ENCODE measurements at places on chromosomes 3 and 15. TPM values are rescaled to one million over a fixed set of nuclear protein-coding genes. Genes with fewer than 3 reads are reported as not detected.

- DNase-seq: peak; percentile 21
Measured at GRCh38 chr15:85562824-85563223, 182.4 kb downstream of the AKAP13 start.

- DNase-seq: no peak
Measured at GRCh38 chr3:185448107-185448506, 50.7 kb downstream of the TMEM41A start.

GRCh38 chr15:99168601-99169580, 64.0 kb downstream of the SYNM start:
- no peak for DNase-seq

DNA sequence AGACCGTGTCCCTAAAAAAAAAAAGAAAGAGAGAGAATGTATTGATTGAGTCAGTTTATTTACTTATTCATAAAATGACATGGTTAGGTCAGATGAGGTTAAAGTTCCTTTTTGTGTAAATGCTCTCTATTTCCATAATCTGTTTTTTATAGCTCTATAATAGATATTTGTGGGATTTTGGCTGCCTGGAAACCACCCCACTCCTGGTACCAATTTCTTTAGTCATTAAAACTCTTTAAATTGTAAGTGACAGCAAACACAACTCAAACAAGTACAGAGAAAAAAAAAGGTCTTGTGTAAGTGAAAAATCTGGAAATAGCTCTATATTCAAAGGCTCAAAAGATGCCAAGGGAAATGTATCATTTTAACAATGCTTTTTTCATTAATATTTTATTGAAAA, 11.0 kb upstream of the PPP4R2 start:
- no peak for DNase-seq

DNA sequence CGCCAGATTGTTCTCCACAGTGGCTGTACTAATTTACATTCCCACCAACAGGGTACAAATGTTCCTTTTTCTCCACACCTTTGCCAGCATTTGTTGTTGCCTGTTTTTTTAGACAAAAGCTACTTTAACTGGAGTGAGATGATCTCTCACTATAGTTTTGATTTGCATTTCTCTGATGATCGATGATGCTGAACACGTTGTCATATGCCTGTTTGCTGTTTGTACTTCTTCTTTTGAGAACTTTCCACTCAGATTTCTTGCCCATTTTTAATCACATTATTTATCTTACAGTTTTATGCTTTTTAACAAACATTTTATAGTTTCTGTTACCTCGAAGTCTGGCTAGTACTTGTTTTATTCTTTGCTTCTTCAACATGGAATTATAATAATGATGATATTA, 643.7 kb upstream of the ALCAM start:
- no peak for DNase-seq

DNA sequence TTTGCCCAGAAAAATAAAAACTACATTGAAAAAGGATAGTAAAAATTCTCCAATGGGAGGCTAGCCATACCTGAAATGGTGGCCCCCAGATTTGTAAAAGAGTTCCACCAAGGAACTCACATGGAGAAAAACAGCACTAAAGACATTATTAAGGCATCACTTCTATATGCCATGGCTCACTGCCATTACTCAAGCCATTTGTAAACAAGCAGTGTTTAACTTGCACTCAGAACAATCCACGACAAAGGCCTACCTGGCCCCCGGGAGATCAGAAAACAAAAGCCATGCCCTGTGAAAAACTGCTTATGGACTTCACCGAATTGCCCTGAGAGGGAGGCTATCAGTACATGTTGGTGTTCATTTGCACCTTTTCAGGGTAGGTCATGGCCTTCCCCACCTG, 19.6 kb downstream of the CCR8 start:
- DNase-seq: no peak

DNA sequence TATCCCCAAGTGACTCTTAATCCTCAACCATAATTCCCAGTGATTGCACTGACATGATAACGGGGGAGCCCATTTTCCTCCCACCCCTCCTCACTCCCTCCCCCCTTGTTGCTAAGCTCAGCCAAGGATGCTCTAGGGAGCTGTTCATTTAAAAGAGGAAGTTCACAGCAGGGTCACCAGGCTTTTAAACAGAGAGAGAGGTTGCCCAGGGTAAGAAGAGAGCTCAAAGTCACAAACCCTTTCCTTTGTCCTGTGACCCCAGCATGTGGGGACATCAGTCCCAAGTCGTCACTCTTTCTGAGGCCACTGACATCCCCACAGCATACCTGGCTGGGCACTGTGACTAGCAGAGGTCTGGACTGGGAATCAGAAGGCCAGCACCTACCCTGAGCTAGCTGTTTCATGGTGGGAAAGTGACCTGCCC, 144.1 kb downstream of the RORA start:
- no peak for DNase-seq

GRCh38 chr15:98543237-98543636, 105.1 kb upstream of the IGF1R start:
- DNase-seq: no peak

GRCh38 chr15:33693166-33693800, 275.0 kb upstream of the CHRM5 start:
- no peak for DNase-seq

DNA sequence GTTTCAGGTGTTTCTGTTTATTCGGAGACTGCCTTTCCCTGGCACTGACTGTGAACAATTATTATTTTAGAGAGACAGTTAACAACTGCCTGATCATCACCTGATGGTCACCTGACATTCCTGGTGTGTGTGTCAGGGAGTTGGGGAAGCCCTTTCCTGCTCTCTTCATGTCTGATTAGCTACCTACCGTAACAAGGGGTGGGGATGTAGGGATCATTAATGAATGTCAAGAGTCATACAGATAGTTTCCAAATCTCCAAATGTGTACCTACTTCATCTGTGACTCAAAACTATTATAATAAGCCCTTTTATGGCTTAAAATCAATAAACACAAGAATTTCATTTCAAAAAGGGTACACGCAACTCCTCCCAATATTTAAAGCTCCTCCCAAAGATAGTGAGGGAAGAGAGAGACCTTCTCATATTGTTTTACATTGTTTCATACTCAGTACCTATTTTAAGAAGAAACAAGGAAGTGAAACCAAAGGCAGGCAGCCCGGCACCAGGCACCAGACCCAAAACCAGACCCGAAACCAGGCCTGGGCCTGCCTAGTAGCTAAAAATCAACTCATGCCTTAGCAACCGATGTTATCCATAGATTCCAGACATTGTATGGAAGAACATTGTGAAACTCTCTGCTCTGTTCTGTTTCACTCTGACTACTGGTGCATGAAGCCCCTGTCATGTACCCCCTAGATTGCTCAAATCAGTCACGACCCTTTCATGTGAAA, 844.9 kb upstream of the ALCAM start:
- DNase-seq: peak; percentile 41

- no peak for DNase-seq
Measured at GRCh38 chr3:140726066-140726465, 48.2 kb downstream of the TRIM42 start.

- no peak for DNase-seq
Measured at GRCh38 chr3:425079-425478, 228.5 kb downstream of the CHL1 start.

DNA sequence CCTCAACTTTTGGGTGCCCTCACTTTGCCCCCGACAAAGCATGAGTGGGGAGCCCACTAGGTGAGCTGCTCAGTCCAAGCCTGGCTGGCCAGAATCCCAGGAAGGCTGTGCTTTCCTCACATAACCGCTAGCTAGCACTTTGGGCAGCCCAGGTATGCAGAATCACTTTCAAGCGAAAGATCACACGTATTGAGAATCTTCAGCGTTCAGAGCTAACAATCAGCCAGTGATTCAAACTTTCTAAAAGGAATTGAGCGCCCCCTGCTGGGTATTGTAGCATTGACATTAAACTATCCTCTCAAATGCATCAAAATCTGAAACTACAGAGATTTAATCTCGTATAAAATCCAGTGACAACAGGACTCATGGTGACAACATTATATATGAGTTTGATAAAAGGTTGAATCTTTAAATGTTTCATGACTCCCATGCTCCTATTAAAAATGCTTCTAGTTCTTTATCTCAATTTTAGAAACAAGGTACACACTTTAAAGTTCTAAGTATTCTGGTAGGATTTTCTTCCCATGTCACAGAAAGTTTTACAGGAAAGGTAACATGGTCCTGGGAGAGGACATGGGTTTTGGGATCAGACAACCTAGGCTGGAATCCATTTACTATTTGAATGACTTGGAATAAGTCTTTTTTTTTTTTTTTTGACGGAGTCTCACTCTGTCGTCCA, 11.8 kb downstream of the ANAPC13 start:
- peak; percentile 88 for DNase-seq

DNA sequence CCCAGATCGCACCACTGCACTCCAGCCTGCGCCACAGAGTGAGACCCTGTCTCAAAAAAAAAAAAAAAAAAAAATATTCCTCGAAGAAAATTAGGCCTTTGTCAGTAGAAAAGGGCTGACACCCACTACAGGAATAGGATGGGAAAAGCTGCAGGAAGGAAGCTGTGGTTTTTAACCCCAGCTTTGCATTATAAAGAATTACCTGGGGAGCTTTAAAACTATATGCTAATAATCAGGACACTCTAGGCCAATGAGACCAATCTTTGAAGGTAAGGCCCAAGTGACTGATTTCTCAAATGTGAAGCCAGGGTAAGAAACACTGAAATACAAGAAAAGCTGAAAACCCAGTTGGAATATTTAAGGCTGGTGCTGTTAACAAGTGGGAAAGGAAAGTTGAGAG, 74.3 kb downstream of the RBPMS2 start:
- no peak for DNase-seq

- DNase-seq: no peak
Measured at GRCh38 chr3:144097163-144097562, 125.5 kb downstream of the DIPK2A start.

- DNase-seq: no peak
Measured at GRCh38 chr3:114892880-114893279, 254.2 kb downstream of the ZBTB20 start.

DNA sequence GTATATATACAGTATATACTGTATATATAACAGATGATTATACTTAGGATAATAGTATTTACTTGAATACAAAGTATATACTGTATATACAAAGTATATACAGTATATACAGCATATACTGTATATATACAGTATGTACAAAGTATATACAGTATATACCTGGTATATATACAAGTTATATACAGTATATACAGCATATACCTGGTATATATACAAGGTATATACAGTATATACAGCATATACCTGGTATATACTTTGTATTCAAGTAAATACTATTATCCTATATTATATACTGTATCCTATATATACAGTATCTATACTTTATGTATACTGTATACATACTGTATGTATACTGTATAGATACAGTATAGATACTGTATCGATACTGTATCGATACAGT, 14.6 kb upstream of the CPOX start:
- no peak for DNase-seq

- no peak for DNase-seq
Measured at GRCh38 chr3:79286882-79287281, 480.9 kb downstream of the ROBO1 start.

- no peak for DNase-seq
Measured at GRCh38 chr3:62638316-62638715, 236.9 kb downstream of the CADPS start.

DNA sequence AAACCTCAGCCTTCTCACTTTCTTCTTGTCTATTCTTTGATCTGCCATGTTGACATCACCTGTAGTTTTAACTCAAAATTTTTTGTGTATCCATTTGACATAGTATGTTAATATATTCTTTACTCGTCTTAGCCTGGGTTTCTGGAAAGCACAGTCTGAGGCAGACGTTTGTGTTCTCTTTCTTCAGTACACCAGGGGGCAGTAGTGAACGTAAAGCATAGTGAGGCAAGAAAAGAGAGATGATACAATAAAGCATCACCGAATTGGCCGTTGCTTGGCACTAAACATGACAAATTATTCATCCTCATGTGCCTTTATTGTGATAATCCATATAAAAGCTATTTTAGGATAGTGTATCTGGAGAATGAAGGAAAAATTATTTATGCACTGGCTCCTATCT, 141.0 kb upstream of the MYRIP start:
- no peak for DNase-seq

DNA sequence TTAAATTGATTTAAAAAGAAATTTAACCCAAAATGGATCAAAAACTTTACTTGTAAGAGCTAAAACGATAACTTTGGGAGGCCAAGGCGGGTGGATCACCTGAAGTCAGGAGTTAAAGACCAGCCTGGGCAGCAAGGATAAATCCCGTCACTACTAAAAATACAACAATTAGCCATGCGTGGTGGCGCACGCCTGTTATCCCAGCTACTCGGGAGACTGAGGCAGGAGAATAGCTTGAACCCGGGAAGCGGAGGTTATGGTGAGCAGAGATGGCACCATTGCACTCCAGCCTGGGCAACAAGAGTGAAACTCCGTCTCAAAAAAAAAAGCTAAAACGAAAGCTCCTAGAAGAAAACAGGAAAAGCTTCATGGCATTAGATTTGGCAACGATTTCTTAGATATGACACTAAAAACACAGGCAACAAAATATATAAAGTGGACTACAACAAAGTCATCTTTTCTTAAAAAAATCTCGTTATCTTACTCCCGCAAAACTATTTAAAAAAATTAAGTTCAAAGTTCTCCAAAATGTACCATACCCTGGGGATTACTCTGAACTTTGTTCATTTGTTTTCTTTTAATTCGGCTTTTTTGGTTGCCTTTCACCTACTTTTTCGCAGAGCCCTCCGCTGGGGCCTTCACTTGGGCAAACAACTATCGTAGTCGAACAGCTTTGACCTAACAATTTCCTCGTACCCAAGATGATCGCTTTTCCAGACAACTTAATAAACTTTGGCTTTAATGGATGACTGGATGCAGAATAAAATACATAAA, 2.9 kb downstream of the HDDC3 start:
- no peak for DNase-seq

DNA sequence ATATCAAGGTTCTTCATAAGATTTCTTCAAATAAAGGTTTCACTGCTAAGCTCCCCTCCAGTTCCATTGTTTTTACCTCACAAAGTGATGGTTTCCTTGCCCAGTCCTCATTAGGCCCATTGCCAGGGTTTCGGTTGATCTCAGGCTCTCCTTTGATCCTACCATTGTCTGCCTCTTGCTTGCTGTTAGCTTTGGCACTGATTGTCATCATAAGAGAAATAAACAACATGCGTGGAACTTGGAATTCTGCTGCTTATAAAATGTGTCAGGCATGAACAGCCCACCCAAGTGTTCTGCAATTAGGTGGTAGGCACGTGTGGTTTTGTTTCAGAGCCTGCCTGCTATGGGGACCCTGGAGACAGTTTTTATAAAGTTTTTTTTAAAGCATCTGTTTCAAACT, 107.6 kb upstream of the BFSP2 start:
- no peak for DNase-seq

Gene KNSTRN
- total RNA-seq: 6.7 TPM

Gene DZIP1L
- 3.5 TPM for total RNA-seq

Gene WWTR1
- total RNA-seq: 8.4 TPM

Gene TRPM1
- not detected for total RNA-seq

Gene PLSCR2
- 0.70 TPM for total RNA-seq

Gene CLEC3B
- 13.7 TPM for total RNA-seq

Gene ANKUB1
- not detected for total RNA-seq

Gene SLC51A
- total RNA-seq: 0.46 TPM

Gene COLQ
- total RNA-seq: 1.7 TPM

Gene FANCD2OS
- not detected for total RNA-seq

Gene ULK4
- 5.3 TPM for total RNA-seq

Gene SLCO3A1
- total RNA-seq: 13.0 TPM

Gene GPR15
- total RNA-seq: 2.4 TPM

Gene ITIH3
- 0.46 TPM for total RNA-seq
